ENCODE measurements at places on chromosomes 11 and 22.

DNA sequence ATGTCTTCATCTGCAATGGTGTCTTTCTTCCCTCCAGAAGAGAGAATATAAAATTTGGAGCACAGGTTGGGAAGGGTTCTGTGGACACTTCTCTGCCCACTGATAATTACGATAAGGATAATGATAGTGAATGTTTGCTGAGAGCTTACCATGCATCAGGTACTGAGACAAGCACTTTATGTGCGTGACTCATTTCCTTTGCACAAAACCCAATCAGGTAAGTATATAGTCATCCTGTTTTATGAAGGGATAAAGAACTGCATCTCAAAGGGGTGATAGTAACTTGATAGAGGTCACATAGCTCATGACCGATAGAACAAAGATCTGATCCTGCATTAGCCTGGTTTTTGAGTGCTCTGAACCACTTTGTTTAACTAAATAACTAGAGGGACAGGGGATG lies 9.4 kb downstream of the DRD2 start:
- DNase-seq = no peak

DNA sequence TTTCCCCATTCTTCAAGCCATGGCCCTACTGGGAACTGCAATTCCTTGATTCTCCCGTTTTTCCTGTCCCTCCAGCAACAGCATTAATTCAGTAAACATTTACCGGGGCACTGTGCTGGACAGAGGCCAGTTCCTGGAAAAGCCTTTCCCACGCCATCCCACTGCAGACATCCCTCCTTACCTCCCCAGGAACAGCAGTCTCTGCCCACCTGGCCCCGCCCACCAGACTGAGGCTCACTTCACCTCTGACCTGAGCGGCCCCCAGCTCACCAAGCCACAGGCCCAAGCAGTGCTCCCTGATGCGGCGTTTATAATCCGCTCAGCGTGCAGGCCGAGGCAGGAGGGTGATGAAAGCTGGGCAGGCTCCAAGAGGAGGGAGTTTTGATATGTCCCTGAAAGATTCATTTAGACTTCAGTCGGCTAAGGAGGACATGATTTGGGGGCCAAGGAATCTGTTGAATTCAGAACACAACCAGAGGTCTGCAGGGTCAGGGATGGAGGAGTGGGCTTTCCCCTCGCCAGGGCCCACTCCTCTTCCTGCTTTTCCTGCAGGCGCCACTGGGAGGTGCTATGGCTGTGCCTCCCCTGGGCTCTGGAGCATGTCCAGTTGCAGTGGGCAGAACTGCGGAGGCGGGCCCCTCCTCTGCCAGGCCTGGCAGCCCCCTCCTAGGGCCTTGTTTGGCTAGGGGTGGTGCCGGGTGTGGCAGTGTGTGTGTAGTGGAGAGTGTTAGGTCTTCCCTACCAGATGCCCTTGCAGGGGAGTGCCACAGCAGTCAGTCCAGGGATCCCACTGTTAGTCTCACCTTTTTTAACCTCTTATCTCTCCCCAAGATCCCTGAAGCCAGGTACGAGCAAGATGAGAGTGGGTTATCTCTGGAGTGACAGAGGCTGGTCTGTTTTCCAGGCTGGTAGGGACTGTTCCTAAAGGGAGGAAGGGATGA lies 1.4 kb upstream of the TAGLN start:
- no peak for DNase-seq

GRCh38 chr22:45413013-45413367 lies 409 bp downstream of the SMC1B start:
- no peak for DNase-seq

GRCh38 chr11:35321111-35321510 lies 98.2 kb downstream of the SLC1A2 start:
- DNase-seq = no peak

DNA sequence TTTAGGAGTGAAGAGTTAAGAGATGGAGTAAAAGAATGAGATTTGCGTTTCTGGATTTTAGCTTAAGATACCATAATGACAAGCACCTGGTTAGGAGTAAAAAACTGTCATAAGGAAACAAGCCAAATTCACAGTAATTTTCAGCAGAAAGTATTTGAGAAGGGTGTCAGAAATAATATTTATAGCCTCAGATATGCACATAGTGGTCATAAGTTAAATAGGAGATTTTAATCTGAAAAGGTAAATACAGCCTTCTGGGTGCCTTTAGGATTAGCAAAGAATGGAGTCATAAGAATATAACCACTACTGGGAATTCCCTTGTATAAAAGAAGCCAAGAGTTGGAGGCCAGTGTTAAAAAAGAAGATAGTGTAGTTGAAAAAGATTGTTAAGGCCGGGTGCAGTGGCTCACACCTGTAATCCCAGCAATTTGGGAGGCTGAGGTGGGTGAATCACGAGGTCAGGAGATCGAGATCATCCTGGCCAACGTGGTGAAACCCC lies 160.1 kb downstream of the SWAP70 start:
- no peak for DNase-seq

- DNase-seq = no peak
Measured at GRCh38 chr11:3796801-3797328, 489 bp downstream of the NUP98 start.

GRCh38 chr11:46294365-46295309 lies 17.2 kb downstream of the CREB3L1 start:
- peak; percentile 87 for DNase-seq

Data from H54 (cell line).